Stimulated activated CD4-positive, alpha-beta T cell treated with anti-CD3 and anti-CD28 coated beads, Interleukin-4, amount 100 ng/mL, for 48 hours (primary cell): ENCODE measurements at places on chromosomes 2 and 18.

- no peak for DNase-seq
These were observed 100.1 kb upstream of the MAP4K4 start for GRCh38 chr2:101597347-101597944.

DNA sequence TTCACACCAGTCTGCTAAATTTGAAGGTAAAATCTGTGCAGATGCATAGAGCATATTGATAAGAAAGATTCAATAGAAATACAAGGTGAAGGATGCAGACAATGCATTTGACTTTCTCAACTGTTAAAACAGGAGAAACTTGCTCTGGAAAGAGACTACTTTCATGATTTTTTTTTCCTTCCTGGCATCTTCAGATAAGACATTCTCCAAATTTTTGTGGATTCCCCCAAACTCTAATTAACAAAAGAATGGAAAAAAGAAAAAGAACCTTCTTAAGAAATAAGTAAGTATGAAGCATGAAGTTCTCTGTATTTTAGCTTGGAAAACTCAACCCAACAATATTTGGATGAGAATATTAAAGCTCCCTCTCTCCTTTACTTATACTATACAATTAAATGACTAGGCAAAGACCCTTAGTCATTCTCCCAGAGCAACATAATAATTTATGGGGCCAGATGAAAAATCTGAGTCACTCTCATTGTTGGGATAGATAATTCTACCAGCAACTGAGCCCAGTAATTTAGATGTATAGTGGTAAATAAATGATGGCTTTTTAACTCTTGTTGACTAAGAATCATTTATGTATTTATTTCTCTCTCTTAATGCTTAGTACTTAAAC, 298.7 kb upstream of the COL3A1 start:
- DNase-seq = no peak

- DNase-seq = no peak
These were observed 13.7 kb downstream of the DSC2 start for GRCh38 chr18:31088532-31088931.

- DNase-seq = no peak
These were observed at the start of gene PPP1R1C for GRCh38 chr2:181985632-181986205. Gene PPP1R1C (plus strand): TSS chr2:181985853. CDS start chr2:181986111, 258 bp downstream.
